Left forelimb (tissue), 1 donor: ENCODE measurements at places on chromosomes 16 and 17.

GRCh38 chr17:3571043-3571900 is 13.7 kb upstream of the TRPV3 start:
- no peak for DNase-seq

GRCh38 chr17:32445074-32445415 is 735 bp downstream of the PSMD11 start:
- DNase-seq: no peak

DNA sequence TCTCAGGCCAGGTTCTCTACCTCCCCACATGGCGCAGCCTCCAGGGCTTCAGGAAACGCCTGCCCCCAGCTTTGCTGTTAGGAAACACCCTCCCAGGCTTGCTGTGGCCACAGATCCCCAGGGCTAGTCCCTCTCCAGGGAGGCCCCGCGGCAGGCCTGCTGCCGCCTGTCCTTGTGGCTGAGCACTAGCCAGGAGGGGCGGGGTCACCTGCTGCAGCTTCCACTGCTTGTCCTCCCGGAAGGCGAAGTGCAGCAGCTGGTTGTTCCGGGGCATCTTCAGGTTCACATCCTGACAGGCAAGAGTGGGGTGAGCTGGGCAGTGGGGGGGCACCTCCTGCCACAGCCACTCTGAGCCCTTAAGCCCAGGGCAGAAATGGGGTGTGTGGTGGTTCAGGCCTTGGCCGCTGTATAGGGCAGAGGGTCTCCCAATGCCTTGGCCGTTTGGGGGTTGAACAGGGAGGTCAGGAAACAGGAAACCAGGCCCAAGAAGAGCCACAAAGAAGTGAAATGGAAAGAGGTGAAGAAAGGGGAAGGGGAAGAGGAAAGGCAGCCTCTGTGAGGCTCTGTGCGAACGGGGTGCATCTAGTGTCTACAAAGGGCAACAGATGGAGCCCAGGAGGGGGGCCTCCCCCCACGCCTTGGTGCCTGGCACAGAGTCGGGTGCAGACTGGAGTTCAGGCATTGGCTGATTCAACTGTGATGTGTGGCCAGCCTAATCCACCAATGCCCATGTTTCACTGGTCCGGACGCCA is 2.0 kb downstream of the ROGDI start:
- DNase-seq: no peak

DNA sequence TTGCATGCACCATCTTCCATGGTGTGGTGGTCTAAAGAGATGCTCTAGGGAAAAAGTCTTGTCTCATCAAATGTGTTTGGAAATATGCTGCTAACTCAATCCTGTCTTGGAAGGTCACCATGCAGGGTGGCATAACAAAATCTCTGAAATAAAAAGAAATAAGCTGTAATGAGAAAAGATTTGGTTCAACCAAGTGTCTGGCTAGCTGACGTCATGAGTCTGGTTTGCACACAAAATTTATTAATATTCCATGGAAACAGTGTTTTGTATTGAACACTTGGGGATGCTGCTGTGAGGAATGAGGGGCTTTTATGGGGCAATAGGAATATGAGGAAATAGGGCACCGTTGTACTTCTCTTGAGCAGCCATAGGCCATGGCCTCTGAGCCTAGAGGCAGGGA is 575.7 kb upstream of the CDH5 start:
- no peak for DNase-seq

DNA sequence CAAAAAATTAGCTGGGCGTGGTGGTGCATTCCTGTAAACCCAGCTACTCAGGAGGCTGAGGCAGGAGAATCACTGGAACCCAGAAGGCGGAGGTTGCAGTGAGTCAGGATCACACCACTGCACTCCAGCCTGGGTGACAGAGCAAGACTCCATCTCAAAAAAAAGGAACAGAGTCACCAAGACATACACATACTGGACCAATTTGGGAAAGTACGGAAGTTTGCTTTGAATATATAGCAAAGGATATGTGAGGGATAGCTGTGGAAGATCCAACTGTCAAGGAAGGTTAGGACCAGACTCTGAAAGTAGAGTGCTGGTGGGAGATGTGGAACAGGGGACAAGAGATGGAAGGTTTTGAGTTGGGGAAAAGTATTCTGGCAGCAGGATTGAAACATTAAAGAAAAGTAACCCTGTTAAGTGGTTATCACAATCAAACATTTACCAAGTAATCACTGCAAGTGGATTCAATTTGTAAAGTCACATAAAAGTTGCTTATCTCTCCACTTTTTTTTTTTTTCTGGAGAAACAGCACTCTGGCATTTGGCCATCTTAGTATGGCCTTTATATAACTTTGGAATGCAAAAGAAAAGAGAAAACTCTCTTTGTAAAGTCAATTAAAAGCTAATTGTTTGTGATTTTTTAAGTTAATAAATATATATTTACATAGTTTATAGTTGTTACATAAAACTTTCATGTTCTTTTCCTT is 259.4 kb upstream of the TBX2 start:
- DNase-seq: no peak

- DNase-seq: no peak
These were observed 118.3 kb downstream of the CMIP start for GRCh38 chr16:81562926-81563325.

GRCh38 chr17:74779948-74780400 is 3.8 kb upstream of the NAT9 start:
- no peak for DNase-seq

DNA sequence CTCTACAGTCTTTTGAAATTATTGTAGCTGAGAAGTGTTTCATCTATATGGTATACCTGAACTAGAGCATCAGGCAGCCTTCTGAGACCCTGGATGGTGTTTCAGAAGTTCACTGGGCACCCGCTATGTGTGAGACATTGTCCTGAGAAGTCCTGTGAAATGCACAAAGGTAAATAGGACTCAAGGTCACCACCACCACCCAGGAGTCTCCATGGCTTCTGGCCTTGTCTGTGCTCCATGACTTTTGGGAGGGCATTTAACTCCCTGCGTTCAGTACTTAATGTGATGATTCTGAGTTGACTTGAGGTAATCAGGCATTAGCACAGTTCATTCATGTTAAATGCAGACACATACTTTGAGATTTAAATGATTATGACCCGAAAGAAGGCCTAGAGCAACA is 1.1 kb downstream of the MLYCD start:
- no peak for DNase-seq

- no peak for DNase-seq
These were observed 265.5 kb upstream of the CCL2 start for GRCh38 chr17:33989361-33990148.

- DNase-seq: no peak
These were observed 24.1 kb downstream of the JUP start for GRCh38 chr17:41762391-41762790.

DNA sequence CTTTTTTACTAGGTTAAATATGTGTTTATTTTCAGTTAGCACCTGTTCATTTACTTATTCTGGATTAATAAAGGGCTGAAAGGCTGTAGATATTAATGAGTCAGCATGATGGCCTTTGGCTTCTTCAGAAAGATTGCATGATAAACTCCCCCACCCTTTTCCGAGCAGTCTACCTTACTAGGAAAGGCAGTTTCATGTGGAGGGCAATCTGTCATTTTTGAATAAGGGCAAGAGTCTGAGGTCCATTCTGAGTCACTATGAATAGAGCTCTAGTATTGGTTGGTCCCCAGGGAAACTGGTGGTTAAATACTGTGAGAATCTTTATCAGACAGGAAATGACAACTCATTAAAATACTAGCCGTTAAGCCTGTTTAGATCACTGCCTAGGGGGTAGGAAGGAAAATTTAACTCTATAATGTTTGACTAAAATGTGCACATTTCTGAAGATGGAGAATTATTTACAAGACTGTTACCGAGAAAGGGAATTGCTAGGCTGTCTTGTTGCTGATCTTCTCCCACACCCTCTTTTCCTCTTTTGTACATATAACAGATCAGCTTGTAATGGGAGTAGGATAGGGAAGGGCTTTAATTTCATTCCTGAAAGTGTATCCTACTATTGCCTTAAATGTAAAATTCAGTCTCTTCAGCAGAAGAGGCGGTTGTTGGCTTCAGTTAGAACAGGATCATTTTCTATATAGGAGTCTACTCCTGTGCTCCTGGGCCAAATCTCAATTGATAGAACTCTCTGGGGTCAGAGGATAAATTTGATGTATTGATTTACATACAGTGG is 63.3 kb downstream of the TUBD1 start:
- no peak for DNase-seq

DNA sequence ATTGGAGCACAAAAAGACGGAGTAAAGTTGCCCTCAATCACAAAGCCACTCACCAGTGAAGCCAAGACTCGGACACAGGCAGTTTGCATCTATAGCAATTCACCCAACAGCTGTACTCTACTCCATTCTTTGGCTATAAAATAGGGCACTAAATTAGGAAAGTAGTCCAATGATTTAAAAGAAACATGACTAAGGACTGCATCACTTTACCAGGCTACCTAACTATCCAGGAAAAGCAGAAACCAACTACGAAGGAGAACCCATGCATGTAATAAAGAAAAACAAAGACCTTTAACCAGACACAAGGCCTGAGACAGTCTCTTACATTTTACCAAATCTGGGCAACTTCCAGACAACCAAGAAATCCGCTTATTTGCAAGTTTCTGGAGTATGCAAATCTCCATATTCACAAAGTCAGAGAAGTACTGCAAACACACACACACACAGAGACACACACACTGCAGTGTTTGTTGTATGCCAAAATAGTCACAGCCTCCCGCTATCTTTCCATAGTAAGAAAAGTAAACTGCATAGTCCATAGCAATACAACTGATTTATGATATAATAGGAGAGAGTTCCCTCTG is 59.8 kb downstream of the CDH11 start:
- DNase-seq: no peak

DNA sequence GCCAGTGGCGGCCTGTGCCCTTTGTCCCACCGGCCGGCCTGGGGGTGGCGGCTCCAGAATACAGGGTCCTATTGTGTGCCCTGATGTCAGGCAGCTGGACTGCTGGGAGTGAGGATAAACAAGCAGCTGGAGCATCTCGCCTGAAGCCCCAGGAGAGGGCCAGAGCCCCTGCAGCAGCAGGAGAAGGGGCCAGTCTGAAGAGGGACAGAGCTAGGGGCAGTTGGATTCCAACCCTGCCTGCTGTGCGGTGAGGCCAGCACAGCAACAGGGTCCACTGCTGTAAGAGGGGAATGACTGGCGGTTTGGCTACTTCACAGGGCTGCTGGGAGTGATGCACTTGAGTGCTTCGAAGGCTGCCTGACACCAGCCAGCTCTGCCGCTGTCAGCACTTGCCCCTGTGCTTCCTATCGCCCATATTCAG is 25.0 kb downstream of the RAB11FIP4 start:
- DNase-seq: no peak

GRCh38 chr16:86287664-86288201 is 222.6 kb upstream of the FOXF1 start:
- no peak for DNase-seq

GRCh38 chr17:78897664-78898047 is 5.3 kb downstream of the CEP295NL start:
- no peak for DNase-seq

DNA sequence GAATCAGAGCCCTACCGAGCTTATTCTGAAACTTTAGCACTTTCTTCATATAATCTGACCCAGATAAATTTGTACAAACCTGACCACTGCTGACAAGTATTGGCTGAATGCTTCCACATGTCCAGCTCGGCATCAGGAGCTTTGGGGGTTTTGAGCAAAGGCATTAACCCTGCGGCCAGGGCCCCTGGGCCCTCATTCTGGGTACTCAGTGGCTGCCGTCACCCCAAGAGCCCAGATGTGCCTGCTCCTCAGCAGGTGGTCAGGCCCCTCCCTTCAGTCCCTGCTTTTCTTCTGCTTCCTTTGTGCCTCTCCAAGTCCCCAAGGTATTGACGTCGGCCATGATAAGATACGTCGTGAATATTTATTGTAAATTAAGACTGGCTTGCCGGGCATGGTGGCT is 47.3 kb upstream of the CHMP6 start:
- no peak for DNase-seq

- DNase-seq: no peak
These were observed 441 bp downstream of the CMTM4 start for GRCh38 chr16:66695935-66696668.

GRCh38 chr17:72699545-72699944 is 392.9 kb downstream of the SLC39A11 start:
- no peak for DNase-seq

GRCh38 chr17:2064980-2065785 is 10.3 kb downstream of the HIC1 start:
- DNase-seq: no peak

DNA sequence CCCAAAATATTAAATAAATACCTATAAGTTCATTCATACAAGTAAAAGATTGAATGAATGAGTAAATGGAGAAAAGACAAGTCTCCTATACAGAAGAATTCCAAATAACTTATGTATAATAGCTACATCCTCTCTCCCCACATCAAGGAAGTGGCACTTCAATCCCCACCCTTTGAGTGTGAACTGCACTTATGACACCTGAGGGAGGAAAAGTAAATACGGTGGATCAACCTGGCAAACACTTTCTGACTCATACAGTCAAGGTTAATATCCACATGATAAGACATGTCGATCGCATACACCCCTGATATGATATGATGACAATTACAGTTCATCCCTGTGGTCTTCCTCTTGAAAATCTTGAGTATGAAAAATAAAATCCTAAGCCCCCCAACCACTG is 18.0 kb downstream of the SLFN12L start:
- DNase-seq: no peak

DNA sequence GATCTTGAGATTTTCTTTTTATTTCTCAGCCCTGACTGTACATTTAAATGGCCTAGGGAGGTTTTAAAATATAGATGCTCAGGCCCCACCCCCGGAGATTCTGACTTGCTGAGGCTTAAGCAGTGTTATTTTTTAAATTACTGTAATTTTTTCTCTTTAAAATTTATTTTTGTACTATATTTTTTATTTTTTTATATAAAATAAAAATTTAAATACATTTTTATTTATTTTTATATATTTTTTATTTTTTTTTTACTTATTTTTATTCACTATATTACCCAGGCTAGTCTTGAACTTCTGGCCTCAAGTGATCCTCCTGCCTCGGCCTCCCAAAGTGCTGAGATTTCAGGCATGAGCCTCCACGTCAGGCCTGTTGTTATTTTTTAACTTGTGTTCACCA is 83.3 kb downstream of the KATNIP start:
- DNase-seq: no peak

DNA sequence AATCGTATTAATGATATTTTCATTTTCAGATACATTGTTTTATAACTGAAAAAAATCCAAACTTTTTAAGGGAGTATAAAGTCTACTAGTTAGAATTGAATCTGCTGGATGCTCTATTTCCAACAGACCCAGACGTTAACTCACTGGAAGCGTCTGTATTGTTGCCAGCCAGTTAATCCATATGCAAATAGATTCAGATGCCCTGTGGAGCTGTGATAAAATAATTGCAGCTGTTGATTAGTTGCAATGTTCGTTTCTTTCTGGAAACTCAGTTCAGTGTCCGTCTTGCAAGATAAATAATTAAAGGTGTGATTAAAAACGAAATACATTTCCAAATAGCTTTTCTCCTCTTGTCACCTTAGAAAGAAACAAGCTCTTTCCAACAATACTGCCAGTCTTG is 5.1 kb upstream of the GNA13 start:
- no peak for DNase-seq
